ENCODE measurements at places on chromosomes 3 and 15.

- DNase-seq: no peak
These were observed 90.7 kb upstream of the RGMA start for GRCh38 chr15:93179700-93180102.

DNA sequence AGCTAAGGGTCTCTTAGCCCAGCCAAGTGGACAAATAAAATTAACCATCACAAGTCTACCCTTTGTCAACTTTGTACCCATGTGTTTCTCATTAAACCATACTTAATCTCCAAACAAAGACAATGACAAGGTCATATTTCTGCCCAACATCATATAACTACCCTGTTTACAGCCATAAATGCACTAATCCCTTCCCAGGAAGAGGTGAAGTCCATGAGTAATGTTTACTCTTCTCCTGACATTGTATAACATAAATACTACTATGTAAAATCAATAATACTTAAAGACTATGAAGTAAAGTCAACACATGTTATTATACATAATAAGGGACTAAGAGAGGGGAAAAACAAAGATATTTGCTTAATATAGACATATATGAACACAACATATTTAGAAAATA is 38.5 kb upstream of the FAN1 start:
- DNase-seq: no peak

- DNase-seq: peak; percentile 43
These were observed 15.2 kb downstream of the GNAI2 start for GRCh38 chr3:50251220-50251619.

- no peak for DNase-seq
These were observed 151.9 kb downstream of the ADAMTS17 start for GRCh38 chr15:100189849-100190248.

DNA sequence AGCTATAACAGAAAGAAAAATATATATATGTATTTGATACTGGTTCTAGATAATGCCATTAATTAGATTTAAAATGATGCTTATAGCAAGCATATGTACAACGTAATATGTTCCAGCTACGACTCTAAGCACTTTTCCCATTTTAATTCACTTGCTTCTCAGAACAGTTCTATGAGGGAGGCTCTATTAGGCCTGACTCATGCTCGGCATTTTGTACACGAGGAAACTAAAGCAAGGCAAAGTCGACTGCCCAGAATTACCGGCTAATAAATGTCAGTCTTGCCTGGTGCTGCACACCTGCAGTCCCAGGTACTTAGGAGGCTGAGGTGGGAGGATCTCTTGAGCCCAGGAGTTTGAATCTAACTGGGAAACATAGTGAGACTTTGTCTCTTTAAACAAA is 106.0 kb downstream of the PTPRG start:
- no peak for DNase-seq

GRCh38 chr15:40894681-40895448 is 615 bp downstream of the VPS18 start:
- DNase-seq: peak; percentile 87

All from suppressor macrophage treated with lipopolysaccharide for 4 hours (primary cell).